Fibroblast of mammary gland (primary cell): ENCODE measurements at places on chromosomes 4 and X.

DNA sequence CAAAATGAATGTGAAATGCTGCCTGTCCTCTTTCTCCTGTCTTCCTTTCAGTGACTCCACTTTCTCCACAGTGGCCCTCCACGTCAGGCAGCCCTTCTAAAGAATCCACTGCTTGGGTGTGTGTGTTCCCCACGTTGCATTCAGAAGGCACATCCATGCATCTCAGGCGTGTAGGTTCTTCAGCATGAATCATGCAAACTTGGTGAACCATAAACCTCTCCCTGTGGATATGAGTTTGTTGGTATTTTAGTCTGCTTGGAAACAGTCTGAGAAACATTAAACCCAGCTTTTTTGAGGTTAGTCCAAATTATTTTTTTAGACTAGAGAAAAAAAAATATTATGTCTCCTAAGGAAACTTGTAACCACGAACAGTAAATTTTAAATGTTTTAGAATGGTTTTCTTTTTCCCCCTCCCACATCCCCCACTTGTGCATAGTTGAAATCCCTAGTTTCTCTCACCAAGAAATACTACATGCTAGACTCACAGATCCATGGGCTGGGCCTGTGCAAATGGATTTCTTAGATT lies 251.6 kb downstream of the CBR4 start:
- peak; percentile 90 for DNase-seq

DNA sequence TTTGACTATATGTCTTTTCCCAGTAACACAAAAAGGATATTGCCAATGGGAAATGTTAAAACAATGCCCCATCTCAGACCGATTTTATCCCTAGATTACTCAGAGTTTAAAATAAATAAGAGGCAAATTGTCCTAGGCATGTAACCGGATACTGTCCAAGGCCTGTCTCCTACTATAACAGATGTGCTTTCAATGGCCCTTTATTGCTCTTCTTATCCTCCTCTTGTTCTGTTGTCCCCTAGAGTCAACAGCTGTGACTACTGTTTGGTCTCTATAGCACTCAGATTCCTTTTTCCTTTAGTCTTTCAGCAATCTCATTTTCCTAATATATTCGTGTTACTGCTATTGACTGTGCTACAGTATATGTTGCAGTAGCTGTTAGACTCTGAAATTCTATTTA lies 66.8 kb upstream of the PLS3 start:
- no peak for DNase-seq

DNA sequence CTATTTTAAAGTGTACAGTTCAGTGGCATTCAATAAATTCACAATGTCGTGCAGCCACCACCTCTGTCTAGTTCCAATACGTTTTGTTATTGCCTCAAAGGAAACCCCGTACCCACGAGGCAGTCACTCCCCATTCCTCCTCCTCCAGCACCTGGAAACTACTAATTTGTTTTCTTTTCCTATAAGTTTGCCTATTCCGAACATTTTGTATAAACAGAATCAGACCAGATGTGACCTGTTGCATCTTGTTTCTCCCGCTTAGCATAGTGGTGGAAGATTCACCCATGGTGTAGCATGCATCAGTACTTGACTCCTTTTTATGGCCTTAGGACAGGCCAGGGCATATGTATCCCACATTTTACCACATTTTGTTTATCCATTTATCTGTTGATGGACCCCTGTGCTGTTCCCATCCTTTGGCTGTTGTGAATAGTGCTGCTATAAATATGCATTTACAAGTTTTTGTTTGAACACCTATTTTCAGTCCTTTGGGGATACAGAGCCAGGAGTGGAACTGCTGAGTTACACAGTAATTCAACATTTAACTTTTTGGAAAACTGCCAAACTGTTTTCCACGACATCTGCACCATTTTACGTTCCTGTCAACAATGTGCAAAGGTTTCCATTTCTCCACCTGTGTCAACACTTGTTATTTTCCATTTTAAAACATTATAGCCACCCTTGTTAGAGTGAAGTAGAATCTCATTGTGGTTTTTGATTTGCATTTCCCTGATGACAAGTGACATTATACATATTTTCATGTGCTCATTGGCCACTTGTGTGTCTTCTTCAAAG lies 57.8 kb upstream of the STX18 start:
- DNase-seq, result no peak

DNA sequence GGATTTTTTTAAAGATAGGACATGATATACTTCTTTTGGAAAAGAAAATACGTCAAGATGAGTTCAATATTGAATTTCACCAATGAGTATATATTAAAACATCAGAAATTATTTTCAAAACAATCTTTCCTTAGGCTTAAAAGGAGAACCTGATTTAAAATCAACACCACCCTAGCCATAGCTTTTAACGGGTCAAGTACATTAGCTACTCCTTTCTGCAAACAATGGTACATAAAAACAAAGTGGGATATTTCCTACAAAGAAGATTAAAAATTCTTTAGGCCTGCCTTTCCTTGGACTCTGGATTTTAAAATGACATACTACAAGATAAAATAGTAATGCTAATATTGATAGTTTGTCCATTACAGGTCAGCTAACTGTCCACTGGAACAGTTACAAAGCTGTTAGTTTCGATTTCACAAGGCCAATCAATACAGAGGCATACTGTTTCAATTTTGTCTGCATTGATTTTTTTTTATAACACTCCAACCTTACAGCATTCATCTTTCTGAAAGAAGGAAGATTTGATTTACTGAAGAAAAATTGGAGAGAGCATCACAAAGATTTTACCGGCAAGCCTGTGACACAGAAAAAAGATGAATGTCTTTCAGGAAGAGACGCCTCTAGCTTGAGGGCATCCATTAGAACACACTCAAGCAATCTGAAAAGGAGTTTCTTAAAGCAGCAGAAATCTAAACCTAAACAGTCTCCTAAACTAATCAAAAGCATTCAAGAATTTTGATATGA lies 97.2 kb downstream of the MAB21L2 start:
- DNase-seq, result peak; percentile 17

- DNase-seq, result peak; percentile 47
Observed at GRCh38 chr4:44927399-44928380, 201.3 kb upstream of the GNPDA2 start.

GRCh38 chr4:123904882-123905281 lies 508.3 kb downstream of the SPRY1 start:
- no peak for DNase-seq

- DNase-seq, result peak; percentile 33
Observed at GRCh38 chrX:30822764-30823163, 66.3 kb downstream of the TAB3 start.

DNA sequence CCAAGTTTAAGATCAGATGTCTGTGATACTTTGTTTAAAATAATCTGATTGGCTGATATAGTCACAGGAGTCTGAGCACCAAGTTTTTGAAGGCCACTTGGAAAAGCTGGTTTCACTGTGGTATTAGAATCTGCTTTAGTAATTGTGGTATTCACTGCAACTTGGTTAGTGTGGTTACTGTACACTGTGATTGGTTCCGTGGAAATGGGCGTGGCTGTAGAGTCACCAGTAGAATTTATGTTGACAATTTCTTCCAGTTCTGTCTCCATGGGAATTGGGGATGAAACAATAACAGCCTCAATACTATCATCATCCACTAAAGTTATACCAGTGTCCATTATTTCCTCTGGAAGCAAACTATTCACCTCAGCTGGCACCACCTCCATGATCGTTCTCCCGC lies 26.2 kb downstream of the LIN54 start:
- DNase-seq, result peak; percentile 78
